T-helper 17 cell (primary cell): ENCODE measurements at places on chromosomes 12 and 14.

DNA sequence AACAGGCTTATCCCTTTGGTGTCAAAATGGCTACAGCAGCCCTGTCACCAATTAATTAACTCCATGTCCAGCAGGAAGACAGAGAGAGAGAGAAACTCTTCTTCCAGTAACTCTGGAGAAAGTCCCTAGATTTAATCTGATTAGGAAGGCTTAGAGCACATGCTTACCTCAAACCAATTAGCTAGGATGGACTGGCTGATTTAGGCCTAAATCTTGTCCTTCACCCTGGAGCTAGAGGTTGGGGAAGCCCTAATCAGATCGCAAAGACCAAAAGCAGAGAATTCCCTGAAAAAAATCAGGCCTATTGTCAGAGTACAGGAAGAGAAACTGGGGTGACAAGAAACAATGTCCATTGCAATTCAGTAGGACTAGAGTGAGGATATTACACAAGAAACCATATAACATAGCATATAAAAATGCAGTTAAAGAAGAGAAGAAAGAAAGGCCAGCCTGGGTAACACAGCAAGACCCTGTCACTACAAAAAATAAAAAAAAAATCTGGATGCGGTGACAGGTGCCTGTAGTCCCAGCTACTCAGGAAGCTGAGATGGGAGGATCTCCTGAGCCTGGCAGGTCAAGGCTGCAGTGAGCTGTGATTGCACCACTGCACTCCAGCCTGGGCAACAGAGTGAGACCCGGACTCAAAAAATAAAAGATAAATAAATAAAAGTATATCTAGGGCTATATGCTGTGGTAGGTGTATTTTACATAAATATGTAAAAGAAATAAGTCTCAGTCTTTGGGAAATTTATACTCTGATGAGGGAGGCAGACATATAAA lies 34.9 kb upstream of the TUBA1A start:
- no peak for DNase-seq

- no peak for DNase-seq
Observed at GRCh38 chr12:56931474-56931978, 2.7 kb downstream of the SDR9C7 start.

DNA sequence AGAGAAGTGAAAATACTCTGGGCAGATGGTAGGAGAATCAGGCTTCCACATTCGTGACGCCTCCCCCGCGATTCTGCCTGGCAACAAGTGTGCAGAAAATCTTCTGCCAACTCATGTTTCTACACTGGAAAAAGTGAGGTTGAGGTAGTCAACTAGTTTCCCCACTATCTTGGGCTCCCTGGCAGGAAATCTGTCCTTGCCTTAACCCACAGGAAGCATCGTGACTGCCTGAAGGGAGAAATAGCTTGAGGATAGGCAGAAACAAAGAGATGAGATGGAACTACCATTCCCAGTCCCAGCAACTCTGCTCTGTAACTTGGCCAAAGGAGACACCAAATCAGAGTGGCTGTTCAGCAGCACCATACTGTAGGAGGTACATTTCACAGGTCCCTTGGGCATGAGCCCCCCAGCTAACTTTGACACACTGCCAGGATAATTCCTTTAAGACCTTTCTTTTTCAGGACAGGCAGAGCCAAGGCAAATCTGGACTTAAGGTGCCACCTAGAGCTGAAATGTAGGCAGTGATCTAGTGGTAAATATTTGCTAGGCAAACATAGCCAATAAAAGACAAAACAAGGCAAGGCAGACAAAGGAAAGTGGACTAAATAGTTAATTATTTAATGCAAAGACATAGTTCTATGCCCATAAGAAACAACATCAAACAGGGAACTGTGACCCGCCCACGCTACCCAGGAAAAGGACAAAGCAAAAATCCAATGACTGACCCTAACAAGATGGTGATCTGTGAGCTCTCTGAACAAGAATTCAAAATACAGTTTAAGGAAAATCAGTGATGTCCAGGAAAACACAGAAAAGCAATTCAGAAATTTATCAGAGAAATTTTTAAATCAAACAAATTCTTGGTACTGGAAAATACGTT lies 205.1 kb downstream of the PTPRO start:
- DNase-seq: no peak

DNA sequence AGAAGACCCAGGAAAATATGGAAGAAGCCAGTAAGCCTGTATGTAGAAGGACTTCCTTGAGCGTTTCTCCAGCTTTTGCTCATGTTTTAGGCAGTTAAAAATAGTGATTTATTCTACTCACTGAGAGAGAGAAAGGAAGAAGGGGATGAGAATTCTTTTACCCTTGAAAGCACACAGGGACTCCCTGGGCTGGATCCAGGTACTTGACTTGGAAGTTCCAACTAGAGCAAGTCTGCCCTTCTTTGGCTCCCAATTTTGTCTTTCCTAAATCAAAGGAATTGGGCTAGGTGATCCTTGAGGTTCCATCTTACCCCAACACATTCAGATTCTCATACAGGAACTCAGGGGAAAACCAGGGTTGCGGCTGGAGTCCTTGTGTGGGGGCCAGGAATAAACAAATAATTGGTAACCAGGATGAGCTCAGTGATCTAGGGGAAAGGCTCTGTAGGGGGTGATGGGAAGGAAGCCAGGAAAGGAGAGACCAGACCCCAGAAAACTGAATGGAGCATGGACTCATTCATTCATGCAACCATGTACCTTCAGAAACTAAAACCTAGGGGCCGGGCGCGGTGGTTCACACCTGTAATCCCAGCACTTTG lies 11.5 kb upstream of the ITGA5 start:
- DNase-seq: no peak

DNA sequence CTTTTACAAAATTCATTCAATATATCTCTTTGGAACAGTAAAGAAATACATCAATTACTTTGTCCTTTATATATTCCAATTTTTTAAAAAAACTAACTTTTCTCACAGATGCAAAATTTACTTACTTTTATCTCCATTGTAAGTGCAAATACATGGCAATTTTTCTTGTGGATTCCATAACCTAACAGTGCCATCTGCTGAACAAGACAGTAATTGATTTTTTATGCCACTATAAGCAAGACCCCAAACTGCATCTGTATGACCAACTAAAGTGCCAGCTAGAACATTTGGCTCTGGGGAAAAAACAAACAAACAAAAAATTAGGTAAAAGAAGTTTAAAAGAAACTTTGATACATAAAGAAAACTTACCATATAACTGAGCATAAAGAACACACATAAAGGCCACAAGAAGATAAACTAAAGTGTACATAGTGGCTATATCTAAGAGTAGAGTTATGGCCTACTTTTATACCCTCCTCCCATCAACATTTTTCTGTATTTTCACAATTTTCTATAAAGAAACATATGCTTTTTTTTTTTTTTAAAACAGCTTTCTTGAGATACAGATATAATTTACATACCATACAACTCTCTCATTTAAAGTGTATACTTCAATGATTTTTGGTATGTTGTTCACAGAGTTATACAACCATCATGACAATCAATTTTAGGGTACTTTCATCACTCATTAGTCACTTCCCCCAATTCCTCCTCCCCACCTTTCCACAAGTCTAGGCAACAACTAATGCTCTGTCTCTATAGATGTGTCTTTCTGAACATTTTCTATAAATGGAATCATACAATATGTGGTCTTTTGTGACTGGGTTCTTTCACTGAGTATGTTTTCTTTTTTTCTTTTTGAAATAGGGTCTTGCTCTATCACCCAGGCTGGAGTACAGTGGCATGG lies 32.6 kb downstream of the COCH start:
- no peak for DNase-seq

DNA sequence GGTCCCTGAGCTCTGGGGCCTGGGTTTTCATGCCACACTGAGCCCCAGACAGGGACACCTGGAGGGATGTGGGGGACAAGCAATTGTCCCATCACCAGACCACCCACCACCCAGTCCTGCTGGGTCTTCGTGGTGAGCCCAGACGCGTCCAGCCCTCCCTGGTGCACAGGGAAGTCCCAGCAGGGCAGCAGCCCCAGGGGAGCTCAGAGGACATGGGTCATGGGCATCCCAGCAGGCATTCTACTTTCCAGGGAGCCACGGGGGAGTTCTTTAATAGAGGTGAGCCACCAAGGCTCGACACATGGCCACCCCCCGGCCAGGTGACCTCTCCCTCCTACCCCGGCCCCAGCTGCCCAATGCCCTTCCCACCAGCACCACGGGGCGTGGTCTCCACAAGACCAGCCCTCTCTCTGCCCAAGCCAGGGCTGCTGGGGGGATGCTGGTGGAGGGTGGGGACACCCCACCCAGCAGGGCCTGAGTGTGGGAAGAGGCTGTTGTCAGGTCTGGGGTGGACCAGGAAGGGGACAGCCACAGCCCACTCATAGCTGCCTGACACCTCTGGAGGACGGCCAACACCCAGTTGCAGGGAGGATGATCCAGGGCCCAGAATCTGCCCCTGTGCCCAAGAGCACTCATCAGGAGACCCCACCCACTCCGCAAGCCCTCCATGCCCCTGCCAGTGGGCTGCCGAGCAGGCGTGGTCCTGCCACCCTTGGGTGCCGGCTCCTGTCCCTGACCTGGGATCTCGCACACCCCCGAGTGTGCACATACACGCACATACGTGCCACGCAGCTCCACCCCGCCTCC lies 14.1 kb downstream of the AKT1 start:
- no peak for DNase-seq

DNA sequence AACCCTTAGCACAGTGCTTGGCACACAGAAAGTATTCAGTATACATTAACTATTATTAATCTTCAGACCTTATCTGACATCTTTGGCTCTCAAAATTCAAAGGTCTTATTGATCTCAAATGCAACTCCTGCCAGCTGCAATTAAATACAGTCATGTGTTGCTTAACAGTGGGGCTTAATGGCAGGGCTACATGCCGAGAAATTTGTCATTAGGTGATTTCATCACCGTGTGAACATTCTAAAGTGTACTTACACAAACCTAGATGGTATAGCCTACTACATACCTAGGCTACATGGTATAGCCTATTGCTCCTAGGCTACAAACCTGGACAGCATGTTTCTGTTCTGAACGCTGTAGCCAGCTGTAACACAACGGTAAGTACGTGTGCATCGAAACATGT lies 156.3 kb upstream of the TMCC3 start:
- no peak for DNase-seq

GRCh38 chr12:70598467-70599193 lies 38.6 kb downstream of the PTPRB start:
- no peak for DNase-seq

DNA sequence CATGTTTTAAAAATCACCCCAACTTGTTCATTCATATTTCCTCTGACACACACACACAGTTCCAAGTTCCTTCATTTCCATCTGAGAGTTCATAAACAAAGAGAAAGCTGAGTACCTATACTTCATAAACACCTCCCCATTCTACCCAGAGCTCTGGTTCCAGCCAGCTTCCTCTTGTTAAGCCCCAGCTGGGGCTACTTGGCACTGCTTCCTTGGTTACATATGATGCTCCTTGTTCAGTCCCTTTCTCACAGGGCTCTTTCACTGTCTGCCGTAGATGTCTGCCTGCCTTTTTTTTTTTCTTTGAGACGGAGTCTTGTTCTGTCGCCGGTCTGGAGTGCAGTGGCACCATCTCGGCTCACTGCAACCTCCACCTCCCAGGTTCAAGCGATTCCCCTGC lies 77.5 kb downstream of the COX16 start:
- DNase-seq: no peak

- no peak for DNase-seq
Observed at GRCh38 chr12:82682326-82682725, 4.4 kb upstream of the TMTC2 start.

DNA sequence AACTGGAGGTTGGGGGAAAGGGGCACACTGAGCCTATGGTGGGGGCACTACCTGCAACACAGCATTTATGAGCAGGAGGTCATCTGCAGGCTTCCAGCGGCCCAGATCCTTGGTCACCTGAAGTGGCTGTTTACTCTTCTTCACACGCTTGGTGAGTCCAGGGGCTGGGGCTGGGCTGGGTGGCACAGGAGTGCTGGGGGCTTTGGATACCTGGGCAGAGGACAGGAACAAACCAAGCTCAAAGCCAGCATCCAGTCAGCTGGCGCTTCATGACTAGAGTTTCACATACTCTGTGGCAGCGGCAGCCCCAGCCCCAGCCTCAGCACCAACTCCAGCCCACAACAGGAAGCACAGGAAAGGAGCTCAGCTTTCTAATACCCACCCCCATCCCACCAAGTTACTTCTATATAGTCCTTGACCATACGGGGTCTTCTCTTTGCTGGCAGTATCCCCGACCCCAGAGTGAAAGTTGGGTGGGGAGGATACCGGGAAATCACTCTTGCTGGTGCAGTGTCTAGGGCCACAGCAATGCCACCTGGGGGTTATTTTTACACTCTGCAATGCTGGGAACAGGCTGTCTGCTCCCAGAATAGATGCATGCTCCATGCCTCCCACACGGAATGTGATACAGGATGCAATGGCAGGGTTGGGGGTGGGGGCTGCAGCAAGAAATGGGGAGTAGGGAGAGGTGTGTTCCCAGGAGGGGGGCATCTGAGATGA lies 3.1 kb downstream of the MCRS1 start:
- no peak for DNase-seq

- DNase-seq: no peak
Observed at GRCh38 chr12:89507015-89507824, 17.4 kb downstream of the GALNT4 start.

DNA sequence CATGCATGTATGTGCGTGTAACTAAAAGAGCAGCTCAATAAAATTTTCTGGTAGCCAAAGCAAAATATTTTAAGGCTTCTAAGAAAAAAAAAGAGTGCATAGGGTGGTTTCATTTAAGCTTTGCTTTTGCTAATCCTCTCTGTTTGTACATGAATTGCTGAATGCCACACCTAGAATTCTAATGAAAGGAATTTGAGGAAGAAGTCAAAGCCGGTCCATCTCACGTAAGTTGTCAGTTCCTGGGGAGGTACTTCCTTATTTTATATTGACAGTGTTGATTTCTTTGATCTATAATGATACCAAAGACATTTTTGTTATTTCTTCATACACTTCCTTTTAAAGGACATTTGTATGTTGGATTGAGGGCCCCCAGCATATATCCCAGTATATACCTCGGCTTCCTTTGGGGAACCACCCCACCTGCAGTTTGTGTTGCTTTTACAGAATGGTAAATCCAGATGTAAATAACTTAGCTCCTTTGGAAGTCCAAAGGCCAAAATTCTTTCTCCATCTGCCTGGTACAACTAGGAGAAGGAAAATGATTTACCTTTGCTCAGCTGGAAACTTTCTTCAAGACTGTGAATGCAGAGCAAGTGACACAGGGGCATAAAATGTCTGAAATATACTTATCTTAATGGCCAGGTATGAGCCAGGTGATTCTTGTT lies 420.9 kb upstream of the ATP2B1 start:
- no peak for DNase-seq

DNA sequence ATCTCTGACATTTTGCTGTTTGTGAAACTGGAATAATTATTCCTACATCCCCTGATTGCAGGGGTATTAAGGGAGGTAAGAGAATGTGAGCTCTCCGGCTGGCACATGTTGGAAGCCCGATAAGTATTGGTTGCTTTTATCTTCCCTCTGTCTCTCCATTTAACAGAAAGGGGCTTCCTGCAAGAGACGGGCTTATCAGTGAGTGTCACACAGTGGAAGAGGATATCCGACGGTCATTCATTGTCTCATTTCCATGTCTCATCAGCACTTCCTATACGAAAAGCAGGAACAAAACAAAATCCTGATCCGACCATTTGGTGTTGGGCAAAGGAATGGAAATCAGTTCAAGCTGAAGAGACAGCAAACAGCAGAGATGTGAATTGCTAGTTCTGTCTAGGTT lies 10.7 kb downstream of the DYRK4 start:
- DNase-seq: no peak

- no peak for DNase-seq
Observed at GRCh38 chr12:56661560-56661959, 15.8 kb upstream of the ATP5F1B start.

- no peak for DNase-seq
Observed at GRCh38 chr12:38813923-38814322, 91.5 kb downstream of the CPNE8 start.
